RKO (cell line): ENCODE measurements at places on chromosomes 3 and 15.

- DNase-seq, result no peak
Observed at GRCh38 chr3:182967218-182968204, 12.8 kb downstream of the DCUN1D1 start.

- DNase-seq, result no peak
Observed at GRCh38 chr3:123154020-123154985, 47.4 kb upstream of the SEC22A start.

- no peak for DNase-seq
Observed at GRCh38 chr3:43909149-43909548, 218.4 kb downstream of the ABHD5 start.

DNA sequence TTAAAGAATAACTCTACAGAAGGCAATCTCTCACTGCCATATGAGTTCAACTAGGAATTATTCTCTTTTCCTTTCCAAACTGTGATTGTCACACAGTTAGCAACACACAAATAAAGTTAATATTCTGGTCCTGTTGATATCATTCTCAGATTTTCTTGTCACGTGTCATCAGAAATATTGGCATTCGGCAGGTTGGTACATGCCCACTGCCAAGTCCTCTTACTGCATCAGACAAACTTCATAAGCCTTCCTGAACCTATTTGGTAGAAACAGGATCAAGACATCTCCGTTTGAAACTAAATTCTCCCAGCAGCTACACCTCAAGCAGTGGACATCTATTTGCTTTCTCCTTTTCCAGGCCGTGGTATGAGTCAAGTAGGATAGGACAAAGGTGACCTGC is 177.9 kb upstream of the SOX2 start:
- no peak for DNase-seq

- DNase-seq, result no peak
Observed at GRCh38 chr3:113304856-113305540, 93.6 kb downstream of the BOC start.

- no peak for DNase-seq
Observed at GRCh38 chr15:85757073-85757938, 37.4 kb downstream of the KLHL25 start.

- DNase-seq, result no peak
Observed at GRCh38 chr3:127709320-127710060, 36.7 kb downstream of the ABTB1 start.

GRCh38 chr3:51980253-51980652 is 3.1 kb upstream of the ACY1 start:
- no peak for DNase-seq

GRCh38 chr15:71709808-71710418 is 100.4 kb upstream of the NR2E3 start:
- DNase-seq, result no peak

DNA sequence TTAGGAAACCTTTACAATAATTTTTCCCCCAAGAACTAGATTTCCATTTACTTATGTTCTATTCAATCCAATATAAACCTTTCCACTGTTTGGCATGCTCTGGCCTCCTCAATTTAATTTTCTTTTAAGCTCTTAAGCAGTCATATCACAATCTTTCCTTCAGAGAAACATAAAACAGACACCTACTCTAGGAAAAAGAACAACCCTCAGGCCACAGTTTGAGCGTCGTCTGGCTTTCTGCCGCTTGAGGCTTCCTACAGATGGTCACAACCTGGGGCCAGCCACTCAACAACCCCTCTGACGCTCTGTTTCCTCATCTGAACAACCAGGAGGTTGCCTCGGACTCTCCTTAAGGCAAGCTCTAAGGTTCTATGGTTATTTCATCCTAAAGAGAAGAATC is 143.3 kb downstream of the ADAMTS17 start:
- no peak for DNase-seq

- DNase-seq, result peak; percentile 73
Observed at GRCh38 chr3:173553635-173554280, 156.2 kb downstream of the NLGN1 start.

- no peak for DNase-seq
Observed at GRCh38 chr3:141047168-141047567, 4.0 kb upstream of the SPSB4 start.

DNA sequence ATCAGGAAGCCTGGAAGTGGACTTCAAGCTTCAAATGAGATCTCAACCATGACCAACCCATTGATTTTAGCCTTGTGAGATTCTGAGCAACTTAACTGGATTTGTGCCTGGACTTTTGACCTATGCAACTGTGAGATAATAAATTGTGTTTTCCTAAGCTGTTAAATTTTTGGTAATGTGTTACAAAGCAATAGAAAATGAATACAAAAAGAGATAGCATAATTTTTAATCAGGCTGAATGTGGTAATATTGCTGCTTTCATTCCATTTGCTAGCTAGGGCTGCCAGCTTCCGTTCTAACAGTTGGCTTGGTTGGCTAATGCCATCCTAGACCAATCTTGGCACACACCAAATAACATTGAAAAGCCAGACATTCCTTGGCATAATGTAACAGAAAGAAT is 12.2 kb downstream of the PROS1 start:
- DNase-seq, result no peak

GRCh38 chr15:92714077-92714476 is 58.5 kb upstream of the FAM174B start:
- no peak for DNase-seq

DNA sequence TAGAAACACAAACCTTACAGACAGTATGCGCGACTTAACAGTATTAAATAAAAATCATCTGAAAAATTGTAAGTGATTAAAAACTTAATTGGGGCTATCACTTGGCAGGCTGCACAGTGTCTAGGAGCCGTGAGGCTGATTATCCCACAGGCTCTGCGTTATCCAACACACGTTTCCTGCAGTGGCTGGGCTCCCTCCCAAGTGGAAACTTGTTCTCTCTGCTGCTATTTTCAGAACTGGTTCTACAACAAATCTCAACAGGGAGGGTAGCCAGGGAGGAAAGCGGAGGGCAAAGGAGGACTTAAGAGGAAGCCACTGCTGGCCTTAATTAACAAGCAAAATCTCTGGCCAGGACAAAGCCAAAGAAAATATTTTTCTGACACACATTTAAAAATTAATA is 555.2 kb downstream of the MAGI1 start:
- DNase-seq, result no peak

DNA sequence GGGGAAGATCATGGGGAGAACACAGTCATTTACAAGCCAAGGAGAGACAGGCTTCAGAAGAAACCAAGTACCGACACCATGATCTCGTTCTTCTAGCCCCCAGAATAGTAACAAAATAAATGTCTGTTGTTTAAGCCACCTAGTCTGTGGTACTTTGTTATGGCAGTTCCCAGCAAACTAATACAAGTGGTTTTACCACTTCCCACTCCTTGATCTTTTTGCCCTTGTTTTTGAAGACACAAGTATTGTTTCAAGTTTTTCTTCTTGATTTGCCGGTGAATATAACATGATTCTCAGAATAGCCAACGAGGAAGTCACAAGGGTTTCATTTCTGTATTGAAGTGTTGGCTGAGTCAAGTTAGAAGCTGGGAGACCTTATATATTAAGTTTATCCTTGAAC is 220.3 kb downstream of the SOX2 start:
- DNase-seq, result no peak

DNA sequence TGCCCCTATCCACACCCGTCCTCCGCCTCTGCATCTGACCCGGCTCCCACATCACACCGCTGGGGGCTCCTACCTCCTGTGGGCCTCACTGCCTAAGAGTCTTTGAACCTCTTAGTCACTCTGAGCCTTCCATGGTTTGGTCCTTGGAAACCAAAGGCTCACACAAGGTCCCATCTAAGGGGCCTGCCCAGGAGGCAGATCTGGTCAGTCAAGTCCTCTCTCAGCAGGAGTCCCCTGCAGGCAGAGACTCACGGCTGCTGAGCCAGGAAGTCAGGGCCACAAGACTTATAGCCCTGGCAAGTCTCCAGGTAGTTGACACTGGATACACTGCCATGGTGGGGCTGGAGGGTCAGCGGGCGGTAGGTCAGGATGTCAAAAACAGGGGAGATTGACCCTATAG is 31.2 kb upstream of the ALDH1L1 start:
- no peak for DNase-seq

GRCh38 chr15:68200016-68200861 is 4.9 kb downstream of the CALML4 start:
- DNase-seq, result no peak

GRCh38 chr3:157026091-157026490 is 133.9 kb downstream of the CCNL1 start:
- no peak for DNase-seq

DNA sequence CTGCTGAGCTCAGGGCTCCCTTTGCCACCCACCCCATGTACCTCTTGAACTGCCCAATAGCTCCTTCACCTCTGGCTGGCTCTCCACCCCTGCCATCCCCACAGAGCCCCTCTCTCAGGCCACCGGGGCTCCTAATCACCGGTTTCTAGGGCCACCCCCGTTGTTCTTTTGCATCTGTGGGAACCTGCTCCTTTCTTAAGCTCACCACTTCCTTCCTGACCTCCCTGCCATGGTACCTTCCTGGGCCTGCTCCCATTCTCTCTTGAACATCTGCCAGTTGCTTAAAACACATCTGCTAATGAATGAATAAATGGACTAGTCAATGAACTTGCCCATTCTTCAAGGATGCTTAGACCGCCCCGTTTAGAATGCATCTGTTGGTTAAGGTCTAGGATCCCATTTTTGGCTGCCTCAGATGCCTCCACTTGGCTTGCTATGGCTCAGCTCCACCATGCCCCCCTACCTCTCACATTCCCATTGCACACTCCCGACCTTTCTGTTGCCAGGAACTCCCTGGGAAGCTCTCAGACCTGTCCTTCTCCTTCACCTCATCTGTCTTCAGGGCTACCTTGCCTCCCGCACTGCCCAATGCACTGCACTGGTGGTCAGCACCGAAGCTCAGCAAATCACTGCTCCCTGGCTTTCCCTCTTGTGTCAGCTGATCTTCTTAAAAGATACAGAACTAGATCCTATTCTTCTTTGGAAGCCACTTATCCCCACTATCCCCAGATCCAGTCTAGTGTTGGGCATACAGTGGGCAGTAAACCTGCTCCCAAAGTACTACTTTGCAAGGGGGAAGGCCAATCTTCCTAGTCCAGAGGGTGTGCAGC is 9.1 kb downstream of the AMOTL2 start:
- DNase-seq, result no peak

DNA sequence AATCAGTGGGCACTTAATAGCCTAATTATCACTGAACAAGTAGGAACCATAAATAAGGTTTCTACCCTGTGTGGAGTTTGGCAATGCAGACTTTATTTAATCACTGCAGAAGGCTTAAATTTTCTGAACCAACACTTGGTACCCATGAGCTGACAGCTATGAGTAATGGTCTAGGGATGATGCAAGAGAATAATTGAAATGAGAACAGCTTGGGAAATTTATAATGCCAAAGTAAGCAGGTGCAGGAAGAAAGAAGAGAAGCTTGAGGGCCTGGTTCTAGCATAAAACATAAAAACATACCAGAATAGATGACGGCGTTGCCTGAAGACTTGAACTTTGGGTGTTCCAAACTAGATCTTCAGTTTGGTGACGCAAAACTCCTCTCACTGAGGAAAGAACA is 67.0 kb downstream of the IMPG2 start:
- DNase-seq, result no peak

DNA sequence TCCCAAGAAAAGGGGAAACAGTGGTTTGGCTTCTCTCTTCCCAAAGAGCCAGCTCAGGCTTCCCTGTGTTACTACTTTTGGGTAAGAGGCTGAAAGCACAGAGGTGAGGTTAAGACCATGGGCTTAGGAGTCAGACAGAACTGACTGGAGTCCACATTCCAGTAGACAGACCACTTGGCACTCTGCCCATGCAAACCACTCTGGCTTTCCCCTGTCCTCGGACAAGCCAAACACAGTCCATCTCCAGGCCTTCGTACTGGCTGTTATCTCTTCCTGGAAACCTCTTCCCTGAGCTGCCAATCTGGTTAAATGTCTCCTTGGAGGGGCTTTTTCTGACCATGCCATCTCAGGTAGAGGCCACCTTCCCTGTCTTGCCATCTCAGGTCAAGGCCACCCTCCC is 53.1 kb upstream of the FAM3D start:
- DNase-seq, result no peak

GRCh38 chr3:1172644-1173043 is 79.8 kb downstream of the CNTN6 start:
- no peak for DNase-seq

DNA sequence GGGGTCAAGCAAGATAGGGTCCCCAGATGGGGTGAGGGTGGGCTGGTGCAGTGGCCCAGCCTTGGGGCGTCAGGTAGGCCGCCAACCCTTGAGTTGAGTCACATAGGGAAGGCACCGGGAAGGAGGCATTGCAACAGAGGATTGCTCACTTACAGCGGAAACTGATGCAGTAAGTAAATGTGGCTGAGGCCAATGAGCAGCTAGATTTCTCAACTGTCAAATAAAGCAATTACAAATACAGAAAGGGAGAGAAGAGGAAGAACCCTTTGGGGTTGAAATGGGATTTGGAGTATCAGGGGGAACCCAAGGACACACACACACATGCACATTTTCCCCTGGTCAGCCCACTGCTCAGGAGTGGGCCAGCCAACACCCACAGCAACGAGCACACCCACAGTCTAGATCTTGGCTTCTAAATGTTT is 44.0 kb downstream of the CHSY1 start:
- no peak for DNase-seq

DNA sequence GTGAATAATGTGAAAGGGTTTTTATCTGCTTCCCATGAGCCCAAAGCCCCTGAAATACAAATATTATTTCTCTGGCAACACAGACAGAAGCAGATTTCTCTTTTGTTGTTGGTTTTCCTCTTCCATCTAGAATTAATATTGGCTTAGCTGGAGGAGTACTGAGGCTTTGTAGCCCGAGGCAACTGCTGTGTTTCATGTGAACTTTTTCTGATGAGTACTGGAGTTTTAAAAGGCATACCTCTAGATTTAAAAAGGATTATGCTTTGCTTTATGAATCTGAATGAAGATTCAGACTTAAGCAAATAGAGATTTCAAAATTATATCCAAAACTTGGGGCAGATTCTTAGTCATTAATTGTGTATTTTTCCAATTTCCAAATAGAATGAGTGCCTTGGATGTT is 50.9 kb downstream of the IQCH start:
- no peak for DNase-seq

GRCh38 chr15:94162939-94163338 is 68.4 kb upstream of the MCTP2 start:
- DNase-seq, result no peak

- DNase-seq, result no peak
Observed at GRCh38 chr3:67241084-67241483, 243.0 kb downstream of the KBTBD8 start.

DNA sequence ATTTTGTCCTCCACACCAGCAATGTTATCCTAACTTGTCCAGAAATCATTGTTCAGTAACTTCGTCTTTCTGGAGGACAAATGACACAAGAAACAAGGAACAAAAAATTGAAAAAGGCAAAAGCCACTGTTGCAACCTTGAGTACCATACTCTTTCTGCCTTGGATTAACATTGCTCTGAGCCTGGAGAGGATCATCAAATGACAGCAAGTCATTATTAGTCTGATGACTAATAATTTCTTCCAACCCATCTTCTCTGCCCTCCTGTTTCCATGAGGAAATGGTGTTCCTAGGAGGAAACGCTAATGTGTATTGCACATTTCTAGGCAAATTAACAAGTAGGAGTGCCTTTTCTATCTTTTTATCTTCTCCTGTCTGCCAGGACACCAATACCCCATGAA is 153.9 kb downstream of the PCCB start:
- DNase-seq, result no peak
